Stimulated activated CD8-positive, alpha-beta memory T cell treated with anti-CD3 and anti-CD28 coated beads, Interleukin-4, amount 100 ng/mL, for 4 hours (primary cell): ENCODE measurements at places on chromosomes 7 and 10.

- no peak for DNase-seq
Measured at GRCh38 chr7:117908031-117908795, 35.0 kb upstream of the CTTNBP2 start.

- no peak for DNase-seq
Measured at GRCh38 chr7:131346885-131347592, 19.4 kb downstream of the MKLN1 start.

GRCh38 chr10:16915300-16915699, 98.1 kb upstream of the RSU1 start:
- DNase-seq: no peak

DNA sequence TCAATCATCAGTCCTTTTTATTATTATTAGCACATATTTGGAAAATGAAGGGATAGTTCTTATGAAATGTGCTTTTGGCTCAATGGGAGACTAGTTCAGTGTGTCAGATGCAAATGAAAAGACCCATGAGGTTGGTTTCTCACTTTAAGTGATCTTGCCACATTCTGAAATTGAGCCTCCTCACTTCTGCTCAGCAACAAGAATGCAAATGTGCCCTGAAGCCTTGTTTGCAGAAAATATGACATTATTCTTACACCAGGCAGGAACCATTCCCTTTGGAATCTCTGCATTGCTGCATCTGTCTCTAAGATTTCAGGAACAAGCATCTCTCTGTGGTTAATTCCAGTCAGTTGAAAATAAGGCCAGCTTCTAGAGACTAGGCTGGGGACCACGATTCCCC, 186.1 kb upstream of the PLPP4 start:
- DNase-seq: no peak

DNA sequence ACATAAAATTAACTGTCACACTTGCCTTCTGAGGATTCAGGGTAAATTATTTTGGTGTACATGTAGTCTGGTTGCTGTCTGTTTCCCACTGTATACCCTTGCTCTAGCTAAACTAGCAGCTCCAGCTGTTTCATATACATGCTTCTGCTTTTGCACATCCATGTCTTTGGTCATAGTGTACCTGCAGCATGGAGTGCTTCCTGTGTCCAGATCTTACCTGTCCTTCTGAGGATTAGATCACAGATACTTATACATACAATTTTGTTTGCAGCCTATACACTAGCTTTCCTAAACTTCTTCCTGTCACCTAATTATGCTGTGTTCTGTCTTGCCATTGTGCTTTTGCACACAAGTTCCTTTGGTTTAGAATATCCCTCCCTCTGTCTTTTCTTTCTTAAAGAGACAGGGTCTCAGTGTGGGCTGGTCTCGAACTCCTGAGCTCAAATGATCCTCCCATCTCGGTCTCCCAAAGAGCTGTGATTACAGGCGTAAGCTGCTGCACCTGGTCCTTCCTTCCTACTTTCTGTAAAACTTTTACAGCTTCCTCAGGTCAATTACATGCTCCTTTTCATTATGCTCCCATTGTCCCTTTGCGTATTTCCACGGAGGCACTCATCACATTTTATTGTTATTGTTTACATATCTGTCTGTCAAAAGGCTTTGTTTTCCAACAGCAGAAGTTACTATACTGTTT, 33.8 kb downstream of the TPST1 start:
- DNase-seq: no peak

- no peak for DNase-seq
Measured at GRCh38 chr7:88361357-88361756, 54.7 kb upstream of the STEAP4 start.

DNA sequence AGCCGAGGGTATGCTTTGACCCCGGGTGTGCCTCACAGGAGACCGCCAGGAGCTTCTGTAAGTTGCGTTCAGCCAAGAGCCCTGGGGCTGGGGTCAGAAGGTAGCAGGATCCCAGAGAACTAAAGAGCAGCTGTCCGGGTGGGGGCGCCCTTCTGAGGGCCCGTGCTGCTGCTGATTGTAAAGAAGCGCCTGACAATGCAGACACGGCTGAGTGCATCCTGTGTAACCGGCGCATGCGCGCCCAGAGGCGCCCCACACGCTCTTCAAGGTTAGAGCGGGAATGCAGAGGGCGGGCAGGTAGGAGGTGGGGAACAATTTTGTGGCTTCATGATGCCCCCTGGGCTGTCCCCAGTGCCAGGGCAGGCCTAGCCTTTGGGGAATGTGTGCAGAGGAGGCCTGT, 210.2 kb upstream of the CTBP2 start:
- no peak for DNase-seq

DNA sequence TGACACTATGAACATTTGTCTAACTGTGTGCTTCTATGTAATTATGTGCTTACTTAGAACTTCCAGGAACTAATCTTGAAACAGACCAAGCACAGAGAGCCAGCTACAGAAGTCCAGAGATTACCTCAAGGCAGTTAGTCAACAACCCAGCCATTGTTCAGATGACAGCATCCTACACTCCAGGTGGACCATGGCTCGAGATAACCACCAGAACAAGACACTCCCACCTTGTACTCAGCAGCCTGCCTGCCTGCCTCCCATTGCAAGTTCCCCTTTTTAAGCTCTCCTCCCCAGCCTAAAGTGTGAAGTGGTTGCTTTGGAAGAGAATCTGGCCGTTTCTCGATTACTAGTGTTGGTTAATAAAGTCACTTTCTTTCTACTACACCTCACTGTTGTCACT, 1080.6 kb upstream of the LRRN3 start:
- no peak for DNase-seq

DNA sequence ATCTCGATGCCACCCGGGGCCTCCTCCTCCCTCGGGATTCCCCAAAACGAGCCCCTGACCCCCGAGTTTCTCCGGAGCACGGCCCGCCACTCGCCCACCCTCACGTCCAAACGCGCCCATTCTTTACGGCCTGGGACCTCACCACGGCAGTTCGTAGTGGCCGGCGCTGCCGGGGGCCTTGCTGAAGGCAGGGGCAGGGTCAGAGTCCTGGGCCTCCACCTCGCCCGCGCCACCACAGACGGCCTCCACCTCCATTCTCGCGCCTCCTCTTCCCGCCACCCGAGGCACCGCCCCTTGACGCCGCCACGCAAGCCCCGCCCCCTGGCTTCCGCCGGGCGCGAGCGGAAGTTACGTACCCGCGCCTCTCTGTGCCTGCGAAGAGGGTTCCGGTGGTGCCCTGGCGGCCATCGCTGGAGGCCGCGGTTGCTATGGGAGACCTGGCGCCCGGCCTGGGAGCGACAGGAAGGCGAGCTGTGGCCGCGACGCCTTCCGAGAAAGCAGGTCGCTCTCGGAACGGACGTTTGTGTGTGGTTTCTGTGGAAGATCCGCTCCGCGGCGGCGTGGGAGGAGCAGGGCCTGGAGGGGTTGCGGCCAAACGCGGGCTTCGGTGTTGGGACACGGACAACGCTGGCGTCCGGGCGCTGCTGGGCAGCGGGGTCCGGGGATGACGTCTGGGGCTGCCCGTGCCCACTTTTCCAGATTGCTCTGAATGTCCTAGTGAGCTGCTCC, at the start of gene RFC2:
TSS of gene RFC2 (minus strand) at position 271 of the 729 bp plus-strand sequence. CDS start at position 255, 16 bp downstream.
- peak; percentile 94 for DNase-seq

DNA sequence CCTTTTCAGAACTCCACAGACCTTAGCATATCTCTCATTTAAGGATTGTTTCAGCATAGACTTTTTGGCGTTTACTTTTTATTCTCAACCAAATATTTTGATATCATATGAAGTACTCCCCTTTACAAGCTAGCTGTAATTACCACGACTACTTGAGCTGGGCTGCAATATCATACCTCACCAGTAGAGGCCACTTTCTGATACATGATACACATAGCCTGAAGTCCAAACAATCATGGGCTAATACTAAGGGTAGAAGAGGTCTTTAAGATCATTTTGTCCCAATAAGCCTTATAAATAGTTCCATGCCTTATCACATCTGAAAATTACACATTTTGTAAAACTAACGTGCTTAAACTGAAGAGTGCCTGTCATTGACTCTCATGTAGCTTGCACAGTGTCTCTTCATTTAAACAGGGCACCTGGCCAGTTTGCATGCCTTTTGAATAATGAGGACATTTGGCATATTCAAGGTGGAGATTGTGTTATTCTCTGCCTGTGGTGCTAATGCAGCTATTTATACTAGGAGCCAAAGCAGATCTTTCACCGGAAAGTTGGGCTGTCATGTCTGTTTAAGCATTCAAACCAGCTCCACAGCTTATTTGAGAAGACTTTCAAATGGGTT, 403.7 kb upstream of the ZMIZ1 start:
- DNase-seq: no peak

- DNase-seq: no peak
Measured at GRCh38 chr7:150586068-150586784, 19.0 kb downstream of the GIMAP4 start.

GRCh38 chr10:108956149-108956548, 967.2 kb downstream of the XPNPEP1 start:
- DNase-seq: no peak
